Bronchus fibroblast of lung (primary cell): ENCODE measurements at places on chromosomes 2 and 18. TPM values are rescaled to one million over a fixed set of nuclear protein-coding genes. Genes with fewer than 3 reads are reported as not detected.

Gene ATP8B1
- 18.1 and 22.7 TPM in 2 replicates for total RNA-seq

Gene C2orf72
- total RNA-seq = 1.3 TPM in 1 of 2 replicates, not detected in the other

Gene CRACDL
- total RNA-seq = under 0.01 TPM in 1 of 2 replicates, not detected in the other

Gene MFF
- total RNA-seq = 113 and 117 TPM in 2 replicates

Gene LOXHD1
- not detected in 2 replicates for total RNA-seq

Gene ZNF521
- total RNA-seq = 18.4 and 55.1 TPM in 2 replicates

Gene C2orf81
- total RNA-seq = 2.4 and 3.7 TPM in 2 replicates

Gene B4GALT6
- 1.8 and 3.0 TPM in 2 replicates for total RNA-seq

Gene KCNS3
- total RNA-seq = 1.3 and 2.7 TPM in 2 replicates

Gene MROH2A
- total RNA-seq = not detected in 2 replicates

Gene IL1B
- 0.17 and 0.45 TPM in 2 replicates for total RNA-seq

Gene ZNF519
- 2.5 and 4.0 TPM in 2 replicates for total RNA-seq
